Mammary epithelial cell (primary cell): ENCODE measurements at places on chromosomes 13 and 19. TPM values are rescaled to one million over a fixed set of nuclear protein-coding genes. Genes with fewer than 3 reads are reported as not detected.

DNA sequence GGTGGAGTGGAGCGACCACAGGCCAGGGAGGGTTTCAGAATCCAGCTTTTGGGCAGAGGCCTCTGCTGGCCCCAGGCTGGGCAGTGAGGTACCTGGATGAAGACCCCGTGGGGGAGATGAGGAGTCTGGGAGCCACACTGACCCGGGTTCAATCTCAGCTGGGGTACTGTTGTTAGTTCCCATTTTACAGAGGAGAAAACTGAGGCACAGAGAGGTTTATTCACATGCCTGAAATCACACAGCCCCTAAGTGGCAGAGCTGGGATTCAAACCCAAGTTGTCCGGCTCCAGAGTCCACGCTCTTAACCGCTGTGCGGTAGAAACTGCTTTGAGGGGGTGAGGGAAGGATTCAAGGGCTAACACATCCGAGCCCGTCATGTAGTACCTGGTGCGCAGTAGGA is 45.0 kb downstream of the MYH14 start:
- DNase-seq = no peak

GRCh38 chr13:40381935-40382764 is 284.3 kb downstream of the FOXO1 start:
- no peak for DNase-seq

- no peak for DNase-seq
Measured at GRCh38 chr13:97386801-97387484, 47.0 kb upstream of the RAP2A start.

GRCh38 chr13:25330541-25330940 is 29.1 kb downstream of the NUP58 start:
- DNase-seq = peak; percentile 55

DNA sequence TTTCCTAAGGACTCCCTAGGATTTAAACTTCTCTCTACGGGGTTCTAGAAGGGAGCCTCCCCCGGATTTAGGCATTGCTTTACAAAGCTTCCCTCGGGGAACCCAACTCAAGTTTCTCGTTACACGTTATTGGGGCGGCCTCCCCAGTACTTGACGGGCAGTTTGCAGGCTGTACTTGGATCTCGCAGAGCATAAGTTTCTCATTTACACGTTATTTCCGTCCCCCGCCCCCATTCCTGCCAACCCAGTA is 584 bp downstream of the SMG9 start:
- DNase-seq = no peak

GRCh38 chr13:98286799-98287198 is 109.7 kb upstream of the RNF113B start:
- no peak for DNase-seq

DNA sequence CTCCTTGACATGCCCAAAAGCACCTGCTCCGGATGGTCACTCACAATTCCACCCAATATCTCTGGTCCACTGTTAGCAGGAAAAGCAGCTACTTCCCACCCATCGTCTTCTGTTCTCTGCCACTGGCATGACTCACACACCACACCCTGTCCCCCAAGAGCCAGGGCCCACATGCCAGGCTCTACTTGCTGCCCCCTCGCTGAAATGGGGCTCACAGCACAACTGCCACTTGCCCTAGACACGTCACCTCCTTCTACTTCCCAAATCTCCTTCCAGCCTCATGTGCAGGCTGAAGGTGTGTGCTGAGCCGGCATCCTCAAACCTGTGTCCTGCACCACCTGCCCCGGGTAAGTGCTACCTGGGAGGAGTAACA is 65.0 kb downstream of the TBC1D4 start:
- DNase-seq = no peak

The PGLYRP2 gene
- polyA plus RNA-seq = not detected

The ZNF415 gene
- polyA plus RNA-seq = 1.3 TPM

The LILRA1 gene
- not detected for polyA plus RNA-seq

The ALOX5AP gene
- 0.19 TPM for polyA plus RNA-seq

The KLK13 gene
- 0.62 TPM for polyA plus RNA-seq

The GZMM gene
- not detected for polyA plus RNA-seq

The CBY2 gene
- polyA plus RNA-seq = not detected
